ENCODE measurements at places on chromosomes 5 and 9.

DNA sequence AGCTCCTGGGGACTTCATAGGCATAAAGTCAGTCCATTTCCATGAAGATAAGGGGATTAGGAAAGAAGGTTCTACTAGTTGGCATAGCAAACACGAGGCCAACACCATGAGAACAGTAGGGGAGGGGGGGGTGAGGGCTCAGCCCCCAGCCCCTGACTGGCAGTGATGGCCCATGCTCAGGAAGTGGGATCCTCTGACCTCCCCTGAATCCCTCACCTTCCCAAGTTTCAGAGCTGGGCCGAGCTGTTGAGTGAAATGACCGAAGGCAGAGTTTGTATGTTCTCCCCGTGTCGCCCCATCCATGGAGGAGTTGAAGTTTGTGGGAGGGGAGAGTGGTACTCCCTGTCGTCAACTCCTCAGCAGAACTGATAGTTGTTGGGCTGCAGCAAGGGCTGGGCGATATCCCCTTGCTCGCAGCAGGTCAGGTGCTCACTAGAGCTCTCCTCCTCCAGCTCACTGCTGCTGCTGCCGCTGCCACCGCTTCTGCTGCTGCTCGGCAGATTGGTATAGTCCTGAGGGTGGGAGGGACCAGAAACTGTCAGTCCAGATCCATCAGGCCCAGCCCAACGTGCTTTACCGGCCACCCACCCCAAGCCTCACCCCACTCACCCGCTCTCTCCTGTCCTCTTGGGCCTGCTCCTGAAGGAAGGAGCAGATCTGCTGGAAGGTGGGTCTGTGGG lies 32.5 kb downstream of the CSF1R start:
- no peak for DNase-seq

DNA sequence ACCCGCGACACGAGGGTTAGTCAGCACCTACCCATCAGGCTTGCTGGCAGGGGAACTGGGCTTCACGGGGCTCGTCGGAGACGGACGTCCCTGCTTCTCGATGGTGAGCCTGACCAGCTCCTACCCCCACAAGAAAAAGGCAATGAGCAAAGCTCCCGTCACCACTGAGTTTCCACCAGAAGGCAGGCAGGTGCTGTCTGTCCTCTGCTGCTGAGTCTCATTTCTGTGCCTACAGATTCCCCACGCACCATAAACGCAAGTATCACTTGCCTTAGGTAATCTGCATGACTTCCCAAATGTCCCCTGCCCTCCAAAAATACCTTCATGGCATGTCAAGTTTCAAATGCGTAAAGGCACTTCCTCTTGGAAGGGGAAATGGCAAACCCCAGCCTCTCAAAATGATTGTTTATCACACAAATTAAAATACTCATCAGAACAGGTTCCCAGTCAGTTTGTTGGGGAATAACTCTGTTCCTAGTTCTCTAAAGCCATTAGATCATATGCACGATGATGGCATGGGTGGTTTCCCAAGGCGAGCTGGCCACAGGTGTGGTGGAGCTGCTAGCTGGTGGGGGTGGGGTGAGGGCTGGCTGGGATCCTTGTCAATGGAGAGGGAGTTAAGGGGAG lies 85.0 kb downstream of the PRRT1B start:
- no peak for DNase-seq

GRCh38 chr5:139678751-139679750 lies 30.9 kb downstream of the CXXC5 start:
- DNase-seq, result peak; percentile 33

GRCh38 chr5:179143446-179143845 lies 83.3 kb downstream of the ZNF354C start:
- peak; percentile 14 for DNase-seq
